Spleen (tissue), 13 donors: ENCODE measurements at places on chromosomes 13 and 19.

DNA sequence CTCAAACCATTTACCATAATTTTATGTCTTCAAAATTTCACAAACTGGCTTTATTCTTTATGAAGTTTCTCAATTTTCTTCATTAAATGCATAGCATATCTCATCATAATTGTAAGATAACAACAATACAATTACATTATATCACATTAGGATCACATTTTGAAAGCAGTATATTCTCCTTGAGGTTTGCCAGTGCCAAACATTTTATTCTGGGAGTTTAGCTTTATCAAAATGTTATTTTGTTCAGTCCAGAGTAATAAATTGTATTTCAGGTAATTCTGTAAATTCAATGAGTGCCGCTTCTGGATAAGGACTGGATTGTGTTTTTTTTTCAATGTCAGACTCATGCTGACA is 234.6 kb upstream of the MIR17HG start:
- DNase-seq: no peak

DNA sequence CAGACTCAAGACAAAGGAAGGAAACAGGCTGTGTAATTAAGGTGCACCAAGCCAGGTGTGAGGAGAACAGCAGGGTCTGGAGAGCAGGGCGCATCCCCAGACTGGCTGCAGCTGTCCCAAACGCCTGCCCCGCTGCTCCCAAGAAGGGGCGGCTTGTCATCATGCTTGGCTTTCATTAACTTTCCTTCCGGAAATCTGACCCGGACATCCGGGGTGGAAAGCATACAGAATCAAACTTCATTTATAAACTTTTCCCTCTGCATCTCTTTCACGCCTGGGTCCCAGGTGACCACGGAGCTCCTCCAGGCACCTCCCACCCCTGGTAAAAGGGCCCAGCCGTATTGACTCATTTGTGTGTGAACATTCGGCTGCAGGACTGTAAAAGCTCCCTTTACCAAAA is 31.7 kb downstream of the TSHZ3 start:
- no peak for DNase-seq

GRCh38 chr13:51794964-51795363 is 9.0 kb downstream of the DHRS12 start:
- DNase-seq: no peak

- no peak for DNase-seq
Observed at GRCh38 chr19:43872547-43873336, 45.6 kb downstream of the ZNF283 start.

DNA sequence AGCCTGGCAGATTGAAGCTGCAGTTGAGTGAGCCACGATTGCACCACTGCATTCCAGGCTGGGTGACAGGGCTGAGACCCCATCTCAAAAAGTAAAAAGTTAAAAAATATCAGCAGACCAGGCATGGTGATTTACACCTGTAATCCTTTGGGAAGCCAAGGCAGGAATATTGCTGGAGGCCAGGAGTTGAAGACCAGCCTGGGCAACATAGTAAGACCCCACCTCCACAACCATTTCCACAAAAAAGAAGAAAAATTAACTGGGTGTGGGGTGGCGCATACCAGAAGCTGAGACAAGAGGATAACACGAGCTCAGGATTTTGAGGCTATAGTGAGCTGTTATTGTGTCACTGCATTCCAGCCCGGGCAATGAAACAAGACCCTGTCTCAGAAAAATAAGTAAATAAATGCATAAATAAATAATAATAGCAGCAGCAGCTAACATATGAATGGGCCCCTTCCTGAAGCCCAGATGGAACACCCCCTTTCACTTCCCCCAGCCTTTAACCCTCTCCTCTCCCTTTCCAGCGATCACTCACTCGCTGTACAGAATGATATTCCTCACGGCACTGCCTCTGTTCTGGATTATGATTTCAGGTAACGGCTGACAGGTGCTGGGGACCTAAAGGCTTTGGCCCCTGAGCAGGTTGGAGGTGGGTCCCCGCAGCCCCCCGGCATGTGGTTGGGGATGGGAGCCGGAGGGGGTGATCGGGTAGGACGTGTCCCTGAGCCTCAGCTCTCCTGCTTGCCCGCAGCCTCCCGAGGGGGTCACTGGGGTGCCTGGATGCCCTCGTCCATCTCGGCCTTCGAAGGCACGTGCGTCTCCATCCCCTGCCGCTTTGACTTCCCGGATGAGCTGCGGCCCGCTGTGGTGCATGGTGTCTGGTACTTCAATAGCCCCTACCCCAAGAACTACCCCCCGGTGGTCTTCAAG is 3.2 kb downstream of the MAG start:
- no peak for DNase-seq

DNA sequence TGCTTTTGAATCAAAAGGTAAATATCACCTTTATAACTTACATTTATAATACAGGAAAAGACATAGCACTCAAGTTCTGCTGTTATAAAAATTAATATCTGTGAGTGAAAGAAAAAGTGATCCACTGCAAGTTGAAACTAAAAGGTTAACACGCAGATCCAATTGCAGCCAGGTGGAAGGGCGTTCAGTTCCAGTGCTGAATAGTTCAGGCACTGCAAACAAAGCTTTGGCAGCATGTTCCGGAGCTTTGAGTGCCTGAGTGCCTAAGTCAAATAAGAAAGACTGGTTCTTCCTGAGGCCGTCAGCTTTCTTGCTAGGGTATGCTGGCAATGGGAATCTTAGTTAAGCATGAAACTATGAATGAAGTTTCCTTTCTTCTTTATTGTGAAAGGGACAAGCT is 200.3 kb downstream of the LMO7 start:
- DNase-seq: no peak

DNA sequence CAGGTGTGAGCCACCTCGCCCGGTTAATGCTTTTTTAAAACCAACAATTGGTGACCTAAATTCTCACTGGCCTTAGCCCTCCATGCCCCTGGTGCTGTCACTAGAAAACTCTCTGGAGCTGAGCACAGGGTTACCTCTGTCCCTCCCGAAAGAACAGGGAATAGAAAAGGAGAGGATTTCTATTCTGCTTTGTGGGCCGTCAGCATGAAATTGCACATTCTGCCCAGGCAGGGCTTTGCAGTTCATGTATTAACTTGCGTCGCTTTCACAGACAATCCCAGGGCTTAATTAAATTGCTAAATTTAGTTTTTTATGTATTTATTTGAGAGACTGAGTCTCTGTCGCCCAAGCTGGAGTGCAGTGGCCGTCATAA is 583 bp upstream of the ZNF480 start:
- no peak for DNase-seq

DNA sequence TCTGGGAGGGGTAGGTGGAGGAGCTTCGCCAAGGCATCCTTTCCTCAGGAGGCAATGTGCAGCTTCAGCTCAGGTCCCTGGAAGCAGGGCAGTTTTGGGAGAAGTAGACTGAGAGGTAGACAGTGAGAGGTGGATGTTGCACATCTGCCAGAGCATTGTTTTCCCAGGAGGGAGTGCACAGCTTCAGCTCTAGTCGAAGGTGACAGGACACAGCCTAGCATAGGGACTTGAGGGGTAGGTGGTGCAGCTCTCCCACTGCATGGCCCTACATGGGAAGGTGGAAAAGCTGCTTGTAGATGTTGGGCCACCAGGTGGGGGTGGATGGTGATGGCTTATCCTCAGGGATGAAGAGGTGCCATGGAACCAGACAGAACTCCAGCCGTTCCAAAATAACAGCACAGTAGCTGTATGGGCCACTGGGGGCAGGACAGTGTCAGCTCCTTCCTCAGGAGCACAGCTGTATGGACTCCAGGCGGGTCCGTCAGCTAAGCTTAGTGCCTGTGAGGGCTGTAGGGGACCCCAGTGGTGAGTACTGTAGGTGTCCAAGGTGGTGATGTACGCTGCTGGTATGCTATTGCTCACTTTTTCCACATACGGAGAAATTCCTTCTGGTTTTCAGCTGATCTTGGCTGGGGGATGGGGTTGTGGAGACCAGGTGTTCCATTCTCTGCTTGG is 17.4 kb upstream of the ZNF543 start:
- no peak for DNase-seq

DNA sequence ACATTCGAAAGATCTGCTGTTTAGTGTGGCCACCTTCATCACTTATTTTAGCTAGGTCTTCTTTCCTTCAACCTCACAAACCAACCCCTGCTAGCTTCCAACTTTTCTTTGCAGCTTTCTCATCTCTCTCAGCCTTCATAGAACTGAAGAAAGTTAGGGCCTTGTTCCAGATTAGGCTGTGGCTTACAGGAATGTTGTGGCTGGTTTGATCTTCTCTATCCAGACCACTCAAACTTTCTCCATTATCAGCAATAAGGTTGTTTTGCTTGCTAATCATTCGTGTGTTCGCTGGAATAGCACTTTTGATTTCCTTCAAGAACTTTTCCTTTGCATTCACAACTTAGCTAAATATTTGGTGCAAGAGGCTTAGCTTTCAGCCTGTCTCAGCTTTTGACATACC is 44.7 kb downstream of the CARS2 start:
- no peak for DNase-seq

- DNase-seq: no peak
Observed at GRCh38 chr13:27130979-27131623, 40.5 kb downstream of the USP12 start.

DNA sequence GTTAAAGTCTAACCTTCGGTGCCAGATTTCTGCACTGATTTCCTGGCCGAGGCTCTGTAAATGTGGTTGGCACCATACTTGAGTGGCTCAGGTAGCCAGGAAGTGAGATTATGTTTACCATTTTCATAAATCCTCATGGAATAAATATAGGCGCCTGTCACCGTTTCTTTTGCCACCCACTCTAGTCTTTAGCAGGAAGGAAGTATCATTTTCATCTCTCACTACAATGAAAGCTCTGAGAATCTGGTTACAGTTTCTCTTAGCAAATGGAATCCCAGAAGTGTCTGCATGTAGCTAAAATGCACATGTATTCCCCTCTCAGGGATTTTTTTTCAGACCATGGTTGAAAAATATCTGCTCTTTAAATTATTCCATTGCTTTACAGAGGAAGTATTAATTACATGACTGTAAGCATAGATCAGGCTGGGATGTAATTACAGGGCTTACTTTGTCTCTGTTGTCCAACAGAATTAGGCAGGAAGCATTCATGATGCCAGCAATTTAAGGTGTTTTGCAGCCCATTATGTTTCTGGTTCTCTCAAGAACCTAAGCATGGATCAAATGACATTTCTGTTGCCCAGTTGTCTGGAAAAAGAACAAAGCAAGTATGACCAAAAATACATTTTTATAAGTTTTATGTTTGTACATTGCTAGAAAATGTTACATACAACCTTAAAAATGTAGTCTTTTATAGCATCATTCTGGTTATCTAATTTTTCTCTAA is 221.7 kb upstream of the SPRY2 start:
- no peak for DNase-seq

GRCh38 chr19:11182994-11183393 is 14.4 kb downstream of the KANK2 start:
- no peak for DNase-seq

GRCh38 chr19:570937-571565 is 1.3 kb upstream of the BSG start:
- DNase-seq: peak; percentile 87

DNA sequence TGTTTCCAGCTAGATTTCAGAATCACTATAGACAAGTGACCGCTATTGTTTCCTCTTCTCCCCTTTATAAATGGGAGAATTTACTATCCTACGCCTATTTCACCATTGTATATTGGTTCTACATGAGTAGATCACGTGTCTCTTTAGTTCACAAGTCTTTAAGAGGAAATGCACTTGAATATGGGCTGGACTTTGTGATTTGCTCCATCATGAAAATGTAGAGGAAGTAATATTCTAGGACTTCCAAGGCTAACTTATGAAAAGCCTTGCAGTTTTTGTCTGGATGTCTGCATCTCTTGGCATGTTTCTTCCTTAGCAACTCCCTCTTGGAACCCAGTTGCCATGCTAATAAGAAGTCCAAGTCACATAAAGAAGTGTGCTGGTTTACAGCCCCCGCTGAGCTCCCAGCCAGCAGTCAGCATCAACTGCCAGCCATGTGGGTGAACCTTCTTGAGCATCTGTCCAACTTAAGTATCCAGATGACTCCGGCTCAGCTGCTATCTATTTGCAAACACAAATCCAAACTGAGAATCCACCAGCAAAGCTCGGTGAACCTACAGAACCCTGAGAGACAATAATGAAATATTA is 4.8 kb upstream of the FBXL3 start:
- no peak for DNase-seq

- DNase-seq: no peak
Observed at GRCh38 chr19:18373407-18373891, 12.5 kb upstream of the GDF15 start.

GRCh38 chr19:4576016-4576933 is 16.8 kb upstream of the SEMA6B start:
- peak; percentile 90 for DNase-seq

GRCh38 chr13:91329733-91330132 is 17.8 kb upstream of the MIR17HG start:
- DNase-seq: no peak

GRCh38 chr19:5338656-5339197 is 1.9 kb downstream of the PTPRS start:
- no peak for DNase-seq

DNA sequence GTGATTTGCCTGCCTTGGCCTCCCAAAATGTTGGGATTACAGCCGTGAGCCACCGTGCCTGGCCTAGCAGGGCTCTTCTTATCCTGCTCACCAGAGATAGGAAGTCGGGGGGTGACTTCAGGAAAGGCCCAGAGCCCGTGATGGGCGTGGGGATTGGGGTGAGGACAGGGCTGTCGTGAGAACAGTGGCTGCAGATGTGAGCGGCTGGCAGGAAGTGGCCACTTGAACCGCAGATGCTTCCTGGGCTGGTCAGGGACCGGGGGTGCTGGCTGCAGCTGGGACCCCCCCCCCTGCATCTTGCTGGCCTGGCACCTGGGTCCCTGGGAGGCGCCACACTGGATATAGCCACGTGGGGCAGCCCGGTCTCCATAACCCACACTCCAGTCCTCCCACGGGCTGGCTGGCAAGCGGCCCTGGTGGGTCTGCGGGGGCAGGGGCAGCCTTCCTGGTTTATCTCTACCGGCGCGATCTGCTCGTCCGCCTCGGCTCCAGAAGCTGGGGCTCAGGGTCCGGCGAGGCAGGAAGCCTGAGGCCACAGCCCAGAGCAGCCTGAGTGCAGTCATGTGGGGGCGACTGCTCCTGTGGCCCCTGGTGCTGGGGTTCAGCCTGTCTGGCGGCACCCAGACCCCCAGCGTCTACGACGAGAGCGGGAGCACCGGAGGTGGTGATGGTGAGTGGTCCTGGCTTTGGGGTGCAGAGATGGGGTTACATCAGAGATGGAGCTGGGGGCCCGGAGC is at the start of gene F2RL3:
TSS of gene F2RL3 (plus strand) at position 371 of the 737 bp plus-strand sequence. CDS start at position 562, 191 bp downstream.
- DNase-seq: peak; percentile 86

DNA sequence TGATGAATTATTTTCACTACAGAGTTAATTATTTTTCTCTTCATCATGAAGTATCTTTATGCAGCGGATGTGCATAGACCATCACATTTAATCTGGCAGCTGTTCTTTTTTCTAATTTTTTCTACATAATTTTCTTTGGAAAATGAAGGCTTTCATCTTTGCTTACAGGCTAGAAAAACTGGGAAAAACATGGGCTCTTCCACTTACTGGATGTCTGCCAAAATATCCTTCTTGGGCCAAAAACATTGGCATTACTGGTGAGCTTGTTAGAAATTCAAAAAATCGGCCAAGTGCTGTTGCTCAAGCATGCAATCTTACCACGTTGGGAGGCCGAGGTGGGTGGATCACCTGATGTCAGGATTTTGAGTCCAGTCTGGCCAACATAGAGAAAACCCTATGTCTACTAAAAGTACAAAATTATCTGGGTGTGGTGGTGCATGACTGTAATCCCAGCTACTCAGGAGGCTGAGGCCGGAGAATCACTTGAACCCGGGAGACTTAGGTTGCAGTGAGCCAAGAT is 176.8 kb downstream of the ZNF737 start:
- DNase-seq: no peak

GRCh38 chr19:48854103-48854502 is 14.3 kb downstream of the PLEKHA4 start:
- no peak for DNase-seq
